ENCODE measurements at places on chromosomes 13 and 19.

DNA sequence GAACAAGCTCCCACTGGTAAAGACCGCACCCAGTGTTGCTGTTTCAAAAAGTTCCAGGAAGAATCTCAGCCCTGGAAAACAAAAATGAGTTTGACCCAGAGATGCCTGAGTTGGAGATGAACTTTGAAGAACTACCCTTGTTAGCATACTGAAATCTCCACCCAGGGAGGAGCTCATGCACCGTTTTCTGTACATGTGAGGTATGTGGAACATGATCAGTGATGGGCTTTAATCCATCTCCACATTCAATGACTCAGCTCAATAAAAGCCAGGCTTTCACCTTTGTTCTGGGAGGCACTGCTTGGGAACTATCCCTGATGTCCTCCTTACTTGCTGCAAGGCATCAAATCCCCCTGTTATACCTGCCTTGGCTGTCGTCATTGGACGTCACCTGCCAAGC lies 279.9 kb downstream of the UQCRFS1 start:
- DNase-seq, result no peak

DNA sequence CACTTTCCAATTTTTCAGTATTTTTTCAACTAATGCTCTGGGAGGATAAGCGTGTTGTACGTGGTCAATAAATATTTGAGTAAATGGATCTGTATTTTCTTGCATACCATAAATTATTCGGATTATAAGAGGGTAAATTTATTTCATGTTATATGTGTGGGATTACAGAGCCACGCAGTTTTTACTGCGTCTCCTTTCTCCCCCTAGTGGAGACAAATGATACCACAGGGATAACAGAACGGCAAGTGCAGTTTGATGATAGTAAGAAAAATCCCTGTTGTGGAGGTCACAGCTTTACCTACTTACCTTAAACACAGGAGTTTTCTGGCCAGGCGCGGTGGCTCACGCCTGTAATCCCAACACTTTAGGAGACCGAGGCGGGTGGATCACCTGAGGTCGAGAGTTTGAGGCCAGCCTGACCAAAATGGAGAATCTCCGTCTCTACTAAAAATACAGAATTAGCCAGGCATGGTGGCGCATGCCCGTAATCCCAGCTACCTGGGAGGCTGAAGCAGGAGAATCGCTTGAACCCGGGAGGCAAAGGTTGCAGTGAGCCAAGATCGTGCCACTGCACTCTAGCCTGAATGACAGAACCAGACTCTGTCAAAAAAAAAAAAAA lies 16.8 kb downstream of the MBD3L2B start:
- no peak for DNase-seq

DNA sequence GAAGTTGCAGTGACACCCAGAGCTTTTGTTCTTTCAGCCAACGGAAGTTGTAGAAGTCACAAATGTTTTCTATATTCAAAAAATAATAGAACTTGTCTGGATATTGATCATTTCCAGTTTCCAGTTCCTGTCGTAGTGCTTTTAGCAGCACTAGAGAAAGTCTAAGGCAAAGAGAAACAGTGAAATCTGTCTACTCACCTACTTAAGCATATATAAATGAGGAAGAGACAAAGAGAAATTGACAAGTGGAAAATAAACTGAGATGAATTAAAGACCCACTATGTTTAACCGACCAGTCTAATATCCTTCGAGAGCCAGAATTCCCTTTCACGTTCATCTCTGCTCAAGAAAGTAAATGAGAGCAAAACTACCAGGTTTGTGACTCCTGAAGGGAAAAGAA lies 36.7 kb downstream of the DACH1 start:
- no peak for DNase-seq

GRCh38 chr13:29926098-29926476 lies 75.7 kb upstream of the UBL3 start:
- DNase-seq, result no peak

- no peak for DNase-seq
Observed at GRCh38 chr19:397941-398706, 10.8 kb downstream of the C2CD4C start.

DNA sequence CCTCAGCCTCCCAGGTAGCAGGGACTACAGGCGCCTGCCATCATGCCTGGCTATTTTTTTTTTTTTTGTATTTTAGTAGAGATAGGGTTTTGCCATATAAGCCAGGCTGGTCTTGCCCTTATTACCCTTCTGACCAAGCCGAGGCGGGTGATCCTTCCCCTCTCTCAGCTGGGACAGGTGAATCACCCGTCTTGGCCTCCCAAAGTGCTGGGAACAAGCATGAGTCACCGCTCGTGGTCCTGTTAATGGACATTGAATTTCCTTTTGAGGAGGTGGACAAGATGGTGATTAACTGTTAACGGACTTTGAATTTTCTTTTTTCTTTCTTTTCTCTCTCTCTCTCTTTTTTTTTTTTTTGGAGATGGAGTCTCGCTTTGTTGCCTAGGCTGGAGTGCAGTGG lies 10.6 kb downstream of the CD70 start:
- DNase-seq, result peak; percentile 79

DNA sequence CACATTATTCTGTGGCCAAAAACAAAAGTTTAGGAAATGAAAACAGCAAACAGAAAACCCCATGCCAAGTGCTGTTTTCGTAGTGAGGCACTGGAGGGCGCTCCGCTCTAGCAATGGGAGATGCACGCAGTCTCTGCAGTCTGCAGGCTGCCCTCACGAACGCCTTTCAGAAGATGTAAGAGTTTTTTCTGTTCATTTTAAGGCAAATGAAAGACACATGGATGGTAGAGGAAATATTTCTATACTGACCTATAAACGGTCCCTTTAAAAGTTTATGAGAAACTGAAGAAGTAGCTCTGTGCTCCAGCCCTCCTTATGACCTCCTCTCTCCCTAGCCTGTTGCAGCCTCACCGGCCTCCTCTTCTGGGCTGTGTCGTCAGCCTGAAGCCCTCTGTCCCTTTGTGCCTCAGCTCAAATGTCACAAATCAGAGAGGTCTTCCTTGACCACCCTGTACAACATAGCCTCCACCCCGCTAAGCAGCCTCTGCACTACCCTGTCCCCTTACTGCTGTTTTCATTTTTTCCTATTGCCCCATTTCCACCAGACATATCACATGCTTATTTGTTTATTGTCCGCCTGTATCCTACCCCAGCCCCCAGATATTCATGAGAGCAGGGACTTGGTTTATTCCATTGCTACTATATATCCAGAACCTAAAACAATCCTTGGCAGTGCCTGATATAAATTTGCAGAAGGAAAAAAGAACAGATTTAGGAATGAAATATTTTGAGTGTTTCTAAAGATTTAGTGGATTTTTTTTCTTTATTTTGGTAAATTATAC lies 116.4 kb downstream of the TM9SF2 start:
- DNase-seq, result peak; percentile 65

DNA sequence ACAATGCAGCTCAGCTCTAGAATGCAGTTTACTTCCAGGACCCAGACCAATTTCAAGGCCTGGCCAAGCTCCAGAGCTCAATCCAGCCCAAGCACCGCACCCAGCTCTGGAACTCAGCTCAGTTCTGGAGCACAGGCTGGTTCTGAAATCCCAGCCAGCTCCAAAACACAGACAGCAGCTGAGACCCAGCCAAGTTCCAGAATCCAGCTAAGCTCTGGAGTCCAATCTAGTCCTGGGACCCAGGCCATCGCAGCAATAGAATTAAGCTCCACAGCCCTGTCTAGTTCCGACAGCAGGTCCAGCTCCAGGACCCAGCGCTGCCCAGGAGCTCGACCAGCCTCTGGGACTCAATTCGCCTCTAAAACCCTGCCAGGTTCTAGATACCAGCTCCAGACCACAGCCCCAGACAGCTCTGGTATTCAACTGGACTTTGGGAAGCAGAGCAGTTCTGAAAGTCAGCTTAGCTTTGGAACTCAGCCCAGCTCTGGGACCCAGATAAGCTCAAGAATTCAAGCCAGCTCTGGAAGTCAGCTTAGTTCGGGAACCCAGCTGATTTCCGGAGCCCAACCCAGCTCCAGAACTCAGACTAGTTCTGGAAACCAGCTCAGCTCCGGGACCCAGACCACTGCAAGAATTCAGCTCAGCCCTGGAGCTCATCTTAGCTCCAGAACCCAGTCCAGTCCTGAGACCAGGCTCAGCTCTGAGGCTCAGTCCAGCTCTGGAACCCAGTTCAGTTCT lies 6.8 kb downstream of the GIPC3 start:
- no peak for DNase-seq

GRCh38 chr13:87147076-87147475 lies 524.1 kb upstream of the SLITRK5 start:
- DNase-seq, result no peak

Data from H54 (cell line).